ENCODE measurements at places on chromosomes 5 and 9. TPM values are rescaled to one million over a fixed set of nuclear protein-coding genes. Genes with fewer than 3 reads are reported as not detected.

- no peak for DNase-seq
These were observed 693.4 kb downstream of the KCTD16 start for GRCh38 chr5:144864118-144864517.

DNA sequence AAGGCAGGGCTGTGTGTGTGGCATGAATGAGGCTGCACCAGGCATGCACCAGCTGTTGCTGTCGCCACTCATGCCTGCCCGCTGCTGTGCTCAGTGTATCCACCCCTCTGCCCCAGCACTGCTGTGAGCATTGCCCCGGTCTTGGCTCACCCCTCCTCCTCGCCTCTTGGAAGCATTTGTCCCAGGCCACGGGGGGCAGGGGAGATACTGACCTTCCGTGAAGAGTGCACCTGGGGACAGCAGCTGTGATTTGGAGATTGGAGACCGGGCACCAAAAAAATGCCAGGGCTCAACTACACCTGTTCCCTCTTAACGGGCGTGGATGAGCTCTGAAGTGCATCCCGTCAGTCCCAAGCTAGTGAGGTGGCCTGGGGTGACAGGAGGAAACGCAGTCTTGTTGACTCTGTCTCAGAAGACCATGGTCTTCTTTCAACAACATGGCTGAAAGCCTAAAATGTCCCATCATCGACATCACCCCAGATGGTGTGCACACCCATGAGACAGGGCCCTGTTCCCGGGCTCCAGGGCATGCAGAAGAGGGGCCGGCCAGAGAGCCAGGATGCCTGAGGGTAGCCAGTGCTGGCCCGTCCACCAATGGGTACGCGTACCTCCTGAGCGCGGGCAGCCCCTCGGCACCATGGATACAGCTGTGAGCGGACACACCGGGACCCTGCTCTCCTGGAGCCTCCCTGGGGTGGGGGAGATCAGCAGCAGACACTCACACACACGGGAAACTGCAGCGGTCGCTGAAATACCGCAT, 115.8 kb downstream of the COL5A1 start:
- no peak for DNase-seq

DNA sequence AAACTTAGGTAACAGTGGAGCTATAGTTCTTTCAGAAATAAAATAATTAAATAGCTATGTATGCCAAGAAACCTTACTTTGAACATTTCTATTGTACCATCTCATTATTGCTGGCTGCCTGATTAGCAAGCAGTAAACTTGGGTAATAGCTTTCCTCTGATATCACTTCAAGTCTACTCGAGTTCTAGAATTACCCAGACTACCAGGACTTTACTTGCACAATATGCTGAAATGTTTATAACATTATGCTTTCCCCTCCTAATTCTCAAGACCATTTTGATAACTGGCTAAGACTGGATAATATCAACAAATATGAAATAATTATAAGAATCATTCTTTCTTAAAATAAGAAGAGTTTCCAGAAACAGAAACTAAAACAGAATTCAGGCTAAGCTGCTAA, 512.6 kb downstream of the RAB3C start:
- no peak for DNase-seq

GRCh38 chr5:75439276-75439675, 72.2 kb downstream of the CERT1 start:
- DNase-seq, result no peak

FOXD4 gene
- total RNA-seq, result 0.24 TPM

F2RL2 gene
- total RNA-seq, result 1.3 TPM

CAPSL gene
- total RNA-seq, result not detected
